ENCODE measurements at places on chromosomes 3 and 15.
A peak's percentile ranks its signal among the peaks of the same experiment; 100 is the strongest.

DNA sequence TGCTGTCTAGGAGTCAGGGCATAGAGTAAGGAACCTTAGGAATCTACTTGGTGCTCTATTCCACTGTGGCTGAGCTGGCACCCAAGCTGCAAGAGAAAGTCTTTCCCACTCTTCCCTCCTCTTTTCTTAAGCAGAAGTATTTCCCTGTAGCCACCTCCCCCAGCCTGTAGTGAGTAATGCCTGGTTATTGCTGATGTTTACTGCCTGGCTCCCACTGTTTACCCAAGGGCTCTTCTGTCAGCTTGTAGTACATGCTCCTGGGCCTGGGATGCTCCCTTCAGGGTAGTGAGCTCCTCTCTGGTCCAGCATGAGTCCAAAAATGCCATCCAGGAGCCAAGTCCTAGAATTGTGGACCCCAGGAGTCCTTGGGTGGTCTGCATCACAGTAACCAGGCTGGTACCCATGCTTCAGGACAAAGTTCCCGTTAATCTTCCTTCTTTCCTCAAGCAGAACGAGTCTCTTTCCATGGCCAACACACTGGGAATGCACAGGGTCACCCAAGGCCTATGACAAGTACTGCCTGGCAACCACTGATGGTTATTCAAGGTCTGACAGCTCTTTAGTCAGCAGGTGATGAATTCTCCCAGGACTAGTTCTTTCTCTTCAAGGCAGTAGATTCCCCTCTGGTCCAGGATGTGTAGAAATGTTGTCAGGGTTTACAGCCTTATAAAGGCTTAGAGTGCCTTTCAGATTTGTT is 17.6 kb downstream of the GALK2 start:
- peak; percentile 50 for DNase-seq

DNA sequence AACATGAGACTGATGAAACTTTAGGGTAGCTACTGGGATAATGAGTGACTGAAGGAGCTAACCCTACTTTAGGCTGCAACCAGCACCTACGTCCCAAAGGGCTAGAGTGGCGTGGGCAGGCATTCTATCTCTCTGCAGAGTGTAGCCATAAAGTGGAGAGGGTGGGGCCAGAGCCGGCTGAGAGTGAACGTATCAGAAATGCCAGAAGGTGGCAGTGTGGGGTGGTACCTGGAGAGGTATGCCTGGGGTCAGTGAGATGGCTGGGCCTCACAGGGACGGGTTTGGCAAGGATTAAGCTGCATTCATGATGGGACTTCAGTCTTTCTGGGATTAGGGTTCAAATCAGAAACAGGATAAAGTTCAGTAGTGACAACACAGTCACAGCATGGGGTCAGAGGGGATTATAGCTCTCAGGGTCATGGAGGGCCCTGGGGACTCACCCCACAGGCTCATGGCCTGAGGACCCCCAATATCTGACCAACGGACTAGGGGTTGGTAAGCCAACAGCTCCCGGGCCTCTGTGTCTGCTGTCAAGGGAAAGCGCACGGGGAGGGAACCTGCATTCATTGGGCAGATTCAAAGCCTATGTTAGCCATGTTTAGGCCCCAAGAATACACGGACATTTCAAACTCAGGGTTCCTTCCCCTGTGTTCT is 86.5 kb upstream of the FOXB1 start:
- peak; percentile 40 for DNase-seq

DNA sequence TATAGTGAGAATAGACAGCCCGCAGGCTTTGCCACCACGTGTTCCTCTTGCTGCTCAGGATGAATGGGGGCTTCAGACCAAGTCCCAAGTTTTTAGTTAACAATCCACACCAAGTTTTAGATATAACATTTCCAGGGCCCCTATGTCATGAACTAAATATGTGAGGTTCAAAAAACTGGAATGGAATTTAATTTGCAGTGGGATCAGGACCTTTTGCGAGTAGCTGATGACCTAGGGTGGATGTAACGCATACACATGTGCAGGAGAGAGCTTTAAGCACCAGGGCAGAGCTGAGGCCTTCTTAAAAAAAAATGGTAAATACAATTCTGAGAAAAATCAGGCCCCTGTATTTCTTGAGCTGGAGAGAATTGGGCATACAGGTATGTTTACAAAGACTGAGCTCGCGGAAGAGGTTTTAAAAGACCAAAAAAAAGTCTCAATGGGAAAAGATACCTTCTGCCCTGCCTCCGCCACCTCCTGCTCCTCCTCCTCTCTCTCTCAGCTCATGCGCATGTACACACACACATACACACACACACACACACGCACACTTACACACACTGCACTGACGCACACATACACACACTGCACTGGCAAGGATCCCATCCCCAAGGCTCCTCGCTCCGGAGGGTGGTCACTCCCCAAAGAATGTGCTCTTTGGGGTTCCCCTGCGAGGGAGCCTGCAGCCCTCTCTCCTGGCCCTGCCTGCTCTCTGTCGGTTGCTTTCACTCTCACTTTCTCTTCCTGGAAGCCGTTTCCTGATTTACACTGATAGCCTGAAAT is 48.2 kb upstream of the IGF1R start:
- DNase-seq: peak; percentile 36

- no peak for DNase-seq
These were observed 13.0 kb upstream of the PIGZ start for GRCh38 chr3:196981657-196982056.

DNA sequence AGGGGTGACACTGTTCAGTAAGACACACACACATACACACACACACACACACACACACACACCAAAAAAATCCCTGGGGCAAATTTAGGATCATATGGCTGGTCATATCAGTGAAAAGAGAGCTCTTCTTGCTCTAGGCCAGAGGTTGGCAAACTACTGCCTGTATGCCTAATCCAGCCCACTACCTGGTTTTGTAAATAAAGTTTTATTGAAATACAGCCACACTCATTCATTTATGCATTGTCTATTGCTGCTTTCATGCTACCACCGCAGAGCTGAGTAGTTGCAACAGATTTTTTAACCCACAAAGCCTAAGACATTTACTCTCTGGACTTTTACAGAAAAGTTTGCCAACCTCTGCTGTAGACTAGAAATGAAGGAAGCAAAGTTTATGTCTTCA is 30.6 kb downstream of the ACP3 start:
- DNase-seq: no peak

DNA sequence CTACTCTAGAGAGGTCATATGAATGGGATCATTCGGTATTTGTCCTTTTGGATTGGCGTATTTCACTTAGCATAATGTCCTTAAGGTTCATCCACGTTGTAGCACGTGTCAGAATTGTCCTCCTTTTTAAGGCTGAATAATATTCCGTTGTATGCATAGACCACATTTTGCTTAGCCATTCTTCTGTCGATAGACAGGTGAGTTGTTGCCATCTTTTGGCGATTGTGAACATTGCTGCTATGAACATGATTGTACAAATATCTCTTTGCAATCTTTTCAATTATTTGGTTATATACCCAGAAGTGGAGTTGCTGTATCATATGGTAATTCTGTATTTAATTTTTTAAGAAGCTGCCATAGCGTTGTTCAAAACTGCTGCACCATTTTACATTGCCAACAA is 52.4 kb upstream of the GOLGA8J start:
- DNase-seq: no peak

- no peak for DNase-seq
These were observed 4.4 kb upstream of the SNX22 start for GRCh38 chr15:64146885-64147681.

- no peak for DNase-seq
These were observed 9.6 kb downstream of the CPOX start for GRCh38 chr3:98583766-98584165.

- DNase-seq: peak; percentile 60
These were observed 4.2 kb downstream of the ACOX2 start for GRCh38 chr3:58532794-58533220.

- no peak for DNase-seq
These were observed 54.6 kb downstream of the CCR4 start for GRCh38 chr3:33006081-33006480.

DNA sequence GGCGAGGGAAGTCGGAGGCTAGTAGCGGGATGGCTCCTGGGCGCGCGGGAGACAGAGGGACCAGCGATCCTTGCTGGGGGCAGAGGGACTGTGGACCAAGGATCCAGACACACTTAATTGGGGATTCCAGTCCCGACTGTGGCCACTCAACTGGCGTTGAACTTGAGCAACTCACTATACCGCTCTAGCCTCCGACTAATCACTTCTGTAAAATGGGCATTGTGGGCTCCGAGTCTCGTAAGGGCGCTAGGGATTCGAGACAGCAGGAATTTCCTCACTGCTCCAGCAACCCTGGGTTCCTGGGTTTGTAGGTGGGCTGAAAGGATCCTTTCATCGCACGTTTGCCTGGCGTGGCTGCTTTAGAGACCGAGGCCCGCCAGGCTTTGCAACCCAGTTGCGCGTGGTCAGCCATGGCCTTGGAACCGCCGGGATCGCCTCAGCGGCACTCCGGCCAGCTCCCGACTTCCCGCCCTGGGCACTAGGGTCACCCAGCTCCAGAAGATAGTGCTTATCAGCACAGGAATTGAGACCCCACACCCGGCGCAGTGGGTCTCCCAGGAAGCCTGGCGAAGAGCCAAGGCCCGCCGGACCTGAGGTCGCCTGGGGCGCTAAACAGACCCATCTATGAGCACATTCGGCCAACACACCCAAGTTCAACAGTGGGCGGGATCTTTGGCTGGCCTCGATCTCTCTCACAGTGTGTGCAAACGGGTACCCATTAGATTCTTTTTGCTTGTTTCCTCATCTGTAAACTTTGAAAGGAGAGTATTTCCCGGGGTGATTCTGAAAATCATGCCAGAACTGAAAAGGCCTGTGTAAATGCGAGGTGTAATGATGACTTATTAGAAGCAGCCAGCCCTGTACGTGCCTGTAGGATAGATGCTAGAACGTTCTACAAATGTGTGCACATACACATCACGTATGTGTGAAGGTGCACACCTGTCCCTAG is 9.9 kb downstream of the FOXL2 start:
- no peak for DNase-seq

- DNase-seq: no peak
These were observed 21.5 kb upstream of the FSTL1 start for GRCh38 chr3:120472121-120472844.

- DNase-seq: peak; percentile 95
These were observed 912.7 kb downstream of the TUSC7 start for GRCh38 chr3:117622171-117622841.

DNA sequence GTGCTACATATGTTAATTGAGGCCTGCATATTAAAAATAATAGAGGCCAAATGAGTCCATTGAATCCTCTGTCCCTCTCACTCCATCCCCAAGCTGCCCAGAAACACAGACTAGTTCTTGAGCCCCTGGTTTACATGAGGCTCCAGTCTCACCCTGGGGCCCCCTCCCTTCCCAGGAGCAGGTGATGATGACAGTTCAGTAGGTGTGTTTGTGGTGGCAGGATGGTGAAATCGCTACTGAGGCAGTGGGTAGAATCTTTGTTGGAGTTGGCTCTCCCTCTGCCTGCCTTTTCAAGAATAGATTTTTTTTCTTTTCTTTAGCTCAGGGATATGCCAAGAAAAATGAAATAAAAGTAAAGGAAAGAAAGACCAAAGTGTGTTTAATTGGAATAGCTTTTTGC is 288.7 kb downstream of the EPHB1 start:
- DNase-seq: no peak

- peak; percentile 57 for DNase-seq
These were observed 811 bp downstream of the C3orf52 start for GRCh38 chr3:112086875-112087524.

- DNase-seq: no peak
These were observed 223.4 kb downstream of the STT3B start for GRCh38 chr3:31755926-31756658.

Data from HCEC 1CT (cell line).